Calu3 (cell line): ENCODE measurements at places on chromosomes 5 and 9.

GRCh38 chr5:155605920-155606319 is 592.4 kb downstream of the KIF4B start:
- no peaks in the 10 kb centered on the region for H3K36me3 ChIP-seq
- H3K4me1 ChIP-seq: no peaks in the 10 kb centered on the region
- DNase-seq: no peak

- no peaks in the 10 kb centered on the region for H3K27me3 ChIP-seq
- no peaks in the 10 kb centered on the region for H3K36me3 ChIP-seq
- no peak overlapping the region for H3K27ac ChIP-seq
- H3K4me3 ChIP-seq: no peak overlapping the region
- DNase-seq: no peak
- H3K4me1 ChIP-seq: no peaks in the 10 kb centered on the region
These were observed 772.7 kb downstream of the SEMA5A start for GRCh38 chr5:8773046-8773615.

- no peak for DNase-seq
- no peak overlapping the region for H3K27ac ChIP-seq
- H3K4me1 ChIP-seq: no peaks in the 10 kb centered on the region
- H3K36me3 ChIP-seq: no peaks in the 10 kb centered on the region
These were observed 303.1 kb downstream of the DMRT2 start for GRCh38 chr9:1353291-1353690.

DNA sequence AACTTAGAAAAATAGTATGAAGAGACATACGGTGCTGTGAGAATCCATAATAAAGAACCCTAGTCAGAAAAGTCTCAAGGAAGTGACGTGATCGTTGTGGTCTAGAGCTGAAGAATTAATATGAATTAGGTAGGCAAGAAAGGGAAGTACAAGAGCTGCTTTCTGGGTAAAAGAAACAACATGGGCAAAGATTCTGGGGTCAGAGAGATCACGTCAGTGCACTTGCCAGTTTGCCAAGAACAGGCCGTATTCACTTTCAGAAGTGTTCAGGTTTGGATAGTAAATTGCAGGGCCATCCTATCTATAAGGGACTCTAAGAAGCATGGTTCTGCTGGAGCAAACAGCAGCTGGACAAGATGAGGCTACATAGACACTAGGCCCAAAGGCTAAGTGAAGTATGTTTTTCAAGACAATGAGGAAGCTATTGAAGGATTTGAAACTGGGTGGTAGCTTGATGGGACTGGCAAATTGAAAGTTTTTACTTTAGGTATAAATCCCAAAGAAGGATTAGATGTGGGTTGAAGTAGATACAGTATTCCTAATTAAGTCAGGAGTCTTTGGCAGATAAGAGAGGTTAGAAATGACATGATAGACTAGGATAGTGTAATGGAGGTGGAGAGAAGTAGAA is 4.8 kb upstream of the CHD1 start:
- no peak overlapping the region for H3K4me3 ChIP-seq
- peaks cover 16% of the 10 kb centered on the region for H3K4me1 ChIP-seq
- no peak overlapping the region for H3K27ac ChIP-seq

GRCh38 chr5:38456657-38457399 is 99.6 kb downstream of the LIFR start:
- DNase-seq: no peak
- H3K27ac ChIP-seq: no peak overlapping the region
- no peaks in the 10 kb centered on the region for H3K36me3 ChIP-seq
- peaks cover 78% of the 10 kb centered on the region for H3K27me3 ChIP-seq
- H3K4me3 ChIP-seq: no peak overlapping the region

DNA sequence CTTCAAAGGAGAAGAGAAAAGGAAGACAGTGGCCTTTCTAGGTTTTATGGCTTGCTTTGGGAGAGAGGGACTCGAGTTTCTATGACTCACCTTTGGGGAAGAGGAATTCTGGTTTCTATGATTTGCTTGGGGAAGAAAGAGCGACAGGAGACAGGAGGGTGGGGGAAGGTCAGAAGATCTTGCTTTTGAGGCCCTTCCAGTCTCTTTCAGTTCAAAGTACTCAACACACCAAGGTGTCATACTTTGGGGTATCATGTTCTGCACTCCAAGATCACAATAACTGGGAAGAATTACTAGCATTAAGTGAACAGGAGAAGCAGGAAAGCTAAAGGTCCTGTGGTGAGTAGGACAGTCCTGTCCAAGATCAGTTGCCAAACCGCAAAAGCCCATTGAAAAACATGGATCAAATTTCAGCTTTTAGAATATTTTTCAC is 324.5 kb downstream of the ARHGEF28 start:
- no peak for DNase-seq
- H3K27me3 ChIP-seq: no peaks in the 10 kb centered on the region
- H3K36me3 ChIP-seq: no peaks in the 10 kb centered on the region
- no peaks in the 10 kb centered on the region for H3K4me1 ChIP-seq
- no peak overlapping the region for H3K4me3 ChIP-seq

- no peak for DNase-seq
- H3K4me3 ChIP-seq: no peak overlapping the region
- H3K4me1 ChIP-seq: no peaks in the 10 kb centered on the region
- peaks cover 28% of the 10 kb centered on the region for H3K27me3 ChIP-seq
These were observed 243.8 kb upstream of the ZNF462 start for GRCh38 chr9:106619211-106619610.

DNA sequence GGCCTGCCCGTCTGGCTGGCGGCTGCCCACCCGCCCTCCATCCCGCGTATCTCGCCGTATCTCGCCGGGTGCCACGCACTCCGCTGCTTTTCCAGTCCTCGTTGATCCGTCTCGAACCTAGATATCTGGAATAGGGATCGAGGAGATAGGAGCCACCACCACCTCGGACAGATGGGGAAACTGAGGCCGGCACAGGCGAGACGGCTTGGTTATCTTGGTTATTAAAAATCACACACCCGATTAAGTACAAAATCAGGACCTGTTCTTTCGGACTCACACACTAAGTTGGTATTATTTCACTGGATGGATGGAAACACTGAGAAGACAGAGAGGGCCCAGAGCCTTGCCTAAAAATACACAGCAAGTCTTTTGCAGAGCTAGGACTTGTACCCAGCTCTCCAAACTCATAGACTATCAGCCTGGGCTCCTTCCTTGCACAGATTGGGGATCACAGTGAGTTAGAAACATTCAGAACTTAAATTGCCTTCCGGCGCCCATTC is 678 bp downstream of the SLC26A2 start:
- peak overlapping the region; percentile 82 for H3K4me3 ChIP-seq
- peaks cover 36% of the 10 kb centered on the region for H3K36me3 ChIP-seq
- H3K27me3 ChIP-seq: no peaks in the 10 kb centered on the region
- H3K4me1 ChIP-seq: peaks cover 57% of the 10 kb centered on the region
- no peak for DNase-seq
